AG09319 (cell line): ENCODE measurements at places on chromosomes 5 and 9.

DNA sequence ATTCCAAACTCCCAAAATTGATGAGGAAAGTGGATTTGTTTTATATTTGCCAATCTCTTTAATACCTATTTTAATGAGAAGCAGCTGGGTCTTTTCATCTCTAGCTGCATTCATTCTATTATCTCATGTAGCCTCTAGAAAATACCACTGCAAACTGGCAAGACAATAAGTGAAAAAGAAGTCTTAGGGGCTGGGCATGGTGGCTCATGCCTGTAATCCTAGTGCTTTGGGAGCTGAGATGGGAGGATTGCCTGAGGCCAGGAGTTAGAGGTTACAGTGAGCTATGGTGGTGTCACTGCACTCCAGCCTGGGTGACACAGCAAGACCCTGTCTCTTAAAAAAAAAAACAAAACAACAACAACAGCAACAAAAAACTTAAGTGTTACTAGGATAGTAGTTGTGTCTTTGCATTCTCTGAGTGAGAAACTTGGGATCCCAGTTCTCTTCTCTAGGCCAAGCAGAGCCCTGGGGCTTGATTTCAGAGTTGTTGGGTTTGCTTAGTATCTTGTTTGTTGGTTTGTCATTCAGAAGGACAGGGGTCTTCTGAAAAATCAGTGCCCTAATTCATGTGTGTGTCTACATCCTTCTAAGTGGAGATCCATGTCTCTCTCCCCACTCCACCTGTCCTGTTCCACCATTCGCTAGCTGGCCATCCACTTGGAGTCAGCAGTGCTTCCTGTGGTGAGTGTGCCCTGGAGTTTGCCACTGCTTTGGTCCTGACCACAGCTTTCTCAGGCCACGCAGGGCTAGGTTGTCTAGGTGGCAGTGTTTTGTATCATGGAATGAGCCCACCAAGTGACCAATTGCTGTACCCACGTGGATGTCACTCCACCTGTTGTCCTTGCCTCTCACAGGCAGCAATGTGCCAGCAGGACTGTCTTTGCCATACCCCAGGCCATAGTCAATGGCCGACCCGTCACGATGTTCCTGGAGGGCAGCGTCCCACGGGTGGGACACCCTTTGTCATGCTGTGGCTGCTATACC lies 19.5 kb downstream of the MARCHF6 start:
- no peak for DNase-seq

DNA sequence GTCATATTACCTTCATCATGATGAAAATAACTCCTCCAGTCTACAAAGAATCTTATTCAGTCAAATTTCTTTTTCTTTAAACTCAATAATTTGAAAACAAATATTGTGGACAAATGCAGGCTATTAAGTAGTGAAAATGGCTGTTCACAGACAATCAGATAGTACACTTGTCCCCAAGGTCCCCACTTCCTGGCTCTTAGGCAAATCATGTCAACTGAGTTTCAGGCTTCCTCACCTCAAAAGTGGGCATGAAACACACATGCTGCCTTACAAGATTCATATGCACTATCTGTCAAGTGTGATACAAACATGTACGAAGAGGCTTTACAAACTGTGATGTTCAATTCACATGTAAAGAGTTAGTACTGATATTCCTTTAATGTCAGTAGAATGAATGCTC lies 385.2 kb upstream of the SEMA6A start:
- no peak for DNase-seq

GRCh38 chr5:9194509-9194908 lies 351.4 kb downstream of the SEMA5A start:
- DNase-seq: peak; percentile 47

- DNase-seq: no peak
These were observed 62.0 kb downstream of the ENC1 start for GRCh38 chr5:74578356-74579044.

- no peak for DNase-seq
These were observed 59.7 kb downstream of the ERBIN start for GRCh38 chr5:65986050-65986451.

GRCh38 chr5:1483856-1484729 lies 38.9 kb upstream of the SLC6A3 start:
- DNase-seq: no peak

- no peak for DNase-seq
These were observed 977.2 kb upstream of the NUDT12 start for GRCh38 chr5:104539618-104540350.

DNA sequence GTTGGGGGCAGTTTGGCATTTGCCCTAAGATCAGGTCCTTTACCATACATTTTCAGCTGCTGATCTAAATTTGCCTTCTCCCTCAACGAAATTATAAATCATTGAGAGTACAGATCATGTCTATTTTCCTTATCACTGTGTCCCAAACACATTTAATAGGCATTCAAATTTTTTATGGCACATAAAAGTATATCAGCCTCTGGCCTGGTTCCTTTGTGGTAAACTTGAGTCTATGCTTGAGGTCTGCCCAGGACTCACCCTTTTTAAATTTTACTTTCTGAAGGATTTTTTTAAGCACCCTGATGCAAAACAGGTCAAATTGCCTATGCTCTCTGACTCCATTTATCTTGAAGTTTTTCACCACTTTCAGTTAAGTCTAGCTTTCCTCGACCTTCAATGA lies 163.6 kb upstream of the GRIN3A start:
- no peak for DNase-seq

GRCh38 chr5:173315495-173316338 lies 12.5 kb downstream of the STC2 start:
- DNase-seq: no peak

- no peak for DNase-seq
These were observed 110.0 kb downstream of the ISOC1 start for GRCh38 chr5:129204525-129204924.

DNA sequence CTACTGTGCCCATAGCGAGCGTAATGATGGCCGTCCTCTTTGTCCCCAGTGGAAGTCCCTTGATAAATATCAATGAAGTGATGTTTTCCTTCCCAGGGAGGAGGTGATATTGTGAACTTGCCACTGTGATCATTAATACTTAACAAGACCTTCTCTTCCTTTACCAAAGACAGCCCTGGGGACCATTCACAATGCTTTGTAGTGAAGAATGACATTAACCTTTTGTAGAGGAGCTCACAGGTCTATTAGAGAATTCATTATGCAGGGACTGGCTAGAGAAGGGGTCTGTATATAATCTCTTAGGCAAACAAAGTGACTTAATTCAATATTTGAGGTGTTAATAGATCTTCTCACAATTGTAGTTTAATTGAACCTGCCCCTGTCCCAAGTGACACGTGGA lies 452.9 kb upstream of the DMAC1 start:
- DNase-seq: no peak

- DNase-seq: no peak
These were observed 236.4 kb downstream of the FANCC start for GRCh38 chr9:95080961-95081647.

- DNase-seq: no peak
These were observed 45.6 kb downstream of the AOPEP start for GRCh38 chr9:94772144-94772543.

GRCh38 chr5:143862271-143862670 lies 50.3 kb downstream of the HMHB1 start:
- DNase-seq: no peak

DNA sequence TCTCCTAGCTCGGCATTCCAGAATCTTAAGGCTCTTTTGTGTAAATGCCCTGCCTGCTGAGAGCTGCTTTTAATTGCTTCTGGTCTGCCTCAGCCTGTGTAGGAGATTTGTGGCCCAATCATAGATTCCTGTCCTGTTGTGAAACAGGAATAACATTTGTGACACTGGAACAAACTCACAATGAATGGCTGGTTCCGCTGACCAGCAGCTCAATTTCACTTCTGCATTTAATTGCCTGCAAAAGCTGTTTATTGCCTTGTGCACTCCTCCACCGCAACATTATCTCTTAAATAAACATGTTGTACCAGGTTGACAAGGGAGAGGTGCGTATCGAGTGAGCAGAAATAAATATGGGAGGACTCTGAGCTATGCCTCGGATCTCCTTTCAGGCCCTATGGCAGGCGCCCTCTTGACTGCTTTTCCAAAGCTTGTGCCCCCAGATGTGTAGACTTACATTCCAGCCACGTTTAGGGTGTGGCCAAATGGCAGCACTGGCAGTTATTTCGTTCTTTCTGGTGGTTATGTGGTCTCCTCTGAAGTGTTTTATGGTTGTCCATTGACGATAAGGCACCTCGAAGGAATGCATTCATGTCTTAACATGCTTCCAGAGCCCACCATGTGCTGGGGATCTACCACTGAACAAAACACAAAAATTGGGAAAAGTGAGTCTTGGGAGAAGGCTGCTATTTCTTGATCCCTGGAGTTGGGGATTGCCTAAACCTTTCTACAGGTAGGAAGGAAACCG lies 58.1 kb downstream of the DMRT1 start:
- DNase-seq: no peak

DNA sequence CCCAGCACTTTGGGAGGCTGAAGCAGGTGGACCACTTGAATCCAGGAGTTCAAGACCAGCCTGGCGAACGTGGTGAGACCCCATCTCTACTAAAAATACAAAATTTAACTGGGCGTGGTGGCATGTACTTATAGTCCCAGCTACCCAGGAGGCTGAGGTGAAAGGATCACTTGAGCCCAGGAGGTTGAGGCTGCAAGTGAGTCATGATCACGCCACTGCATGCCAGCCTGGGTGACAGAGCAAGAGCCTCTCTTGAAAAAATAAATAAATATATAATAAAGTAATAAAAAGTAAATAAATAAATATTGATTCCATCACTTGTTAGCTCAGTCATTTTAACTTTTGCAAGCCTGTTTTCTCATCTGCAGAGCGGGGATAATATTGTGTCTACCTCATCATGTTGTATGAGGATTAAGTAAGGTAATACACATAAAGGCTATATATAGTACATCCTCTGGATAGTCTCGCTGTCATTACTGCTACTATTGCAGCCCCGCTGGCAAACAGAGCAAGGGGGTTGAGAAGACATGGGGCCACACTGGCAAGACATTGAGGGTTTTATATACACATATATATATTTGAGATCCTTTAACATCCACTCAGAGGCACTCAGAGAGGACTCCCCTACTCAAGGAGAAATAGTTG lies 210.9 kb downstream of the C9orf152 start:
- DNase-seq: no peak

GRCh38 chr9:135039916-135040645 lies 47.4 kb upstream of the OLFM1 start:
- DNase-seq: no peak

GRCh38 chr9:124818431-124819281 lies 34.6 kb upstream of the WDR38 start:
- DNase-seq: no peak

GRCh38 chr5:13478831-13479465 lies 465.5 kb downstream of the DNAH5 start:
- no peak for DNase-seq

DNA sequence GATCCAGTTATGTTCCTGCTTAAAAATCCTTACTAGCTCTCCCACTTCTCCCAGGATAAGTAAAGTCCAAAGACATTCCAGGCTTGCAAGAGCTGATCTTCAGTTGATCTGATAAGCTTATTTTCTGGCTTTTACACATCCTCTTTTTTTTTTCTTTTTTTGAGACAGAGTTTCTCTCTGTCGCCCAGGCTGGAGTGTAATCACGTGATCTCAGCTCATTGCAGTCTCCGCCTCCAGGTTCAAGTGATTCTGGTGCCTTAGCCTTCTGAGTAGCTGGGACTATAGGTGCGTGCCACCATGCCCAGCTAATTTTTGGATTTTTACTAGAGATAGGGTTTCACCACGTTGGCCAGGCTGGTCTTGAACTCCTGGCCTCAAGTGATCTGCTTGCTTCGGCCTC lies 37.3 kb upstream of the PTPN3 start:
- DNase-seq: no peak
